ENCODE measurements at places on chromosomes 16 and 17. TPM values are rescaled to one million over a fixed set of nuclear protein-coding genes. Genes with fewer than 3 reads are reported as not detected.

PIK3R5 gene
- 0.18 TPM for total RNA-seq

FA2H gene
- 35.0 TPM for total RNA-seq

GUCY2D gene
- 0.46 TPM for total RNA-seq

SLC38A8 gene
- 0.09 TPM for total RNA-seq

FOXJ1 gene
- total RNA-seq: 0.90 TPM

SEZ6 gene
- 0.03 TPM for total RNA-seq

MT1B gene
- total RNA-seq: 0.38 TPM

TUBB3 gene
- total RNA-seq: 265 TPM

DBF4B gene
- total RNA-seq: 23.9 TPM

LGALS9B gene
- not detected for total RNA-seq

CCL22 gene
- 0.05 TPM for total RNA-seq

SOCS1 gene
- 12.5 TPM for total RNA-seq

HAS3 gene
- total RNA-seq: 45.5 TPM

ADAD2 gene
- total RNA-seq: not detected

KRTAP2-1 gene
- total RNA-seq: not detected

SMIM36 gene
- not detected for total RNA-seq

TNFSF13 gene
- total RNA-seq: 0.53 TPM

BTBD17 gene
- total RNA-seq: 0.05 TPM

RAB37 gene
- 1.4 TPM for total RNA-seq

AOC2 gene
- total RNA-seq: 1.7 TPM

SMTNL2 gene
- total RNA-seq: 0.74 TPM
